ENCODE measurements at places on chromosomes 1 and 21.
A peak's percentile ranks its signal among the peaks of the same experiment; 100 is the strongest.

GRCh38 chr1:44417351-44418021, 12.4 kb downstream of the RNF220 start:
- peak; percentile 26 for DNase-seq

- no peak for DNase-seq
Measured at GRCh38 chr21:18129526-18129925, 115.1 kb upstream of the CHODL start.

GRCh38 chr1:173421789-173422188, 55.3 kb upstream of the PRDX6 start:
- no peak for DNase-seq

DNA sequence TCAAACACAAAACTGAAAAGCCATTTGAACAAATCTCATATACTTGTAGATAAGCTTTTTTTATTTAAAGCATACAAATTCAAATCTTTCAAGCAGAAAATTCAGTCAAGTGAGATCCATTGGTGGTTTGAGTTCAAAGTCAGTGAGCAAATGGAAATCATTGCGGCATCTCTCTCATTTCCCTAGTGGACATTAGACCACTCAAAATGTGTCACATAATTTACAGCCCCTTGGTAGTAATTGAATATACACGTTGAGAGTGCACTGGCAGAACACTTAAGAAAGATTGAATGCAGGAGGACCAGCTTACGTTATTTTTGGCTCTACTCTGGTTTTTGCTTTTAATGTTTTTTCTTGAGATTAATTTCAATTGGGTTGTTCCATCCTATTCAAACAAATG, 633.7 kb downstream of the USP25 start:
- DNase-seq: no peak

DNA sequence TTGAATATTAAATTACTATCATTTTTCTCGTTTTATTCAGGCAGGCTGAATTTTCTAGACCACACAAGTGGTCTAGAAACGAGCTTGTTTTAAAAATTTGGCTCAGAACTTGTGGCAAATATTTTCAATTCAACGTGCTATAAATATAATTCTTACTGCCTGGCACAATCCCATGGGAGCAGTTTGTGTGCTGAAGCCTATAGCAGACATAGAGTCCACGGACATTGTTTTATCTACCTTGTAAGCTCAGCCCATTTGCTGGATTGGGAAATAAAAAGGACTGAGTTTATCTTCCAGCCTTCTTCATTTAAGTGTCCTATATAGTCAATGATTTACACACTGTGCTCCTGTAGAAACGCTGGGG, 103.4 kb downstream of the ZBTB18 start:
- no peak for DNase-seq

- no peak for DNase-seq
Measured at GRCh38 chr1:150577557-150578271, 1.7 kb downstream of the MCL1 start.

DNA sequence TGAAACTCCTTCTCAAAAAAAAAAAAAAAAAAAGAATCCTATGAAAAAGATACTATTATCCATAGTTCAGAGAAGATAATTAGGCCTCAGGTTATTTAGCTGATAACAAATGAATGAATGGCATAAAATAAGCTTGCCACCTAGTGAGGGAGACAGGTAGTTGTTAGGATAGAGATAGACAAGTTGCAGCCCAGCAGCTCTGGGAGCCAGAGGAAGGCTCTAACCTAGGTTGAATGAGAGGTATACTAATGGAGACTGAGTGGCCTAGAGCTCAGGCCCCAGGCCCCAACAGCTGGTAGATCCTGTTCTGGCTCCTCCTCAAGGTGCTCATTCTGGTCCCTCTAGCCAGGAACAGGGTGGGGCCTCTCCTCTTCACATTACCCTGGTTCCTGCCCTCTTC, 20.6 kb upstream of the RSPO1 start:
- DNase-seq: no peak

GRCh38 chr1:214823311-214824117, 220.5 kb downstream of the CENPF start:
- no peak for DNase-seq

- DNase-seq: no peak
Measured at GRCh38 chr21:25563361-25564116, 43.7 kb downstream of the MRPL39 start.

- peak; percentile 48 for DNase-seq
Measured at GRCh38 chr1:19477284-19478249, 7.8 kb downstream of the CAPZB start.

GRCh38 chr1:22803833-22804232, 93.2 kb downstream of the EPHB2 start:
- DNase-seq: no peak
